Activated naive CD8-positive, alpha-beta T cell treated with anti-CD3 and anti-CD28 coated beads, Interleukin-2, amount 10 ng/mL, durations not matched to agents 7 days and 5 days (primary cell): ENCODE measurements at places on chromosomes 7 and 10. TPM values are rescaled to one million over a fixed set of nuclear protein-coding genes. Genes with fewer than 3 reads are reported as not detected.

DNA sequence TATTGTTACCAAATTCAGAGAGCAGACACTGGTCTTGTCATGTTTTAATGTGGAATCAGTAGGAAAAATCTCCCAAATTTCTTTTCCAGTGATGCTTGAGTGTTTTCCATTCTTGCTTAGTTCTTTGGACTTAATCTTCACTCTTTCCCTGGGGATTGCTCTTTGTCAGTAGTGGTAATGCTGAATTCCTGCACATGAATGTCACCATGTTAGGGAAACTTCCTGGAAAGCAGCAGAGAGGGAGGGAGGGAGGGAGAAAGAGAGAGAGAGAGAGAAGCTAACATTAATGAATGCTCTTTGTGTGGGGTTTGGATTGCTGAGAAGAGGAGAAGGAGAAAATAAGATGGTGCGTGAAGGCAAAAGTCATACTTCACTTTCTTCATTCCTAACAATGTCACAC is 295.3 kb upstream of the COBL start:
- DNase-seq = no peak
- no peaks in the 10 kb centered on the region for H3K27me3 ChIP-seq
- no peaks in the 10 kb centered on the region for H3K4me1 ChIP-seq

Gene KLLN
- total RNA-seq = 0.71 TPM

DNA sequence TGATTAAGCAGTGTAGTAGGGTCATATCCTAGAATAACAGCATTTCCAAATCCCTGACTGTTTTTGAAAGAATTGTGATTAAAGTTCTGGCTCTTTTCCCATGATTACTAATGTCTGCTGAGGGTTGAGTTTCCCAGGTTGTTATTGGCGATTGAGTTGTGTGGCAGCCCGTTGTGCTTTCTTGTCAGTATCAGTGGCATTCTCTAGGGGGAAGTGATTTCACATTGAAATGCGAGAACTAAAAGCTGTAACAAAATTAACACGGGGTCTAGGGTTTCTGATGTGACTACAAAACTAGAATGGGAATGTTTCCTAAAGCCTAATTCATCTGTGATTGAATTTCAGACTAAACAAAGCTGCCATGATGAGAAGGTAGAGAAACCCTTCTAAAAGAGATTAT is 349.4 kb downstream of the EXOC4 start:
- DNase-seq = no peak
- H3K4me1 ChIP-seq = peaks cover 4% of the 10 kb centered on the region
- H3K36me3 ChIP-seq = no peaks in the 10 kb centered on the region
- no peak overlapping the region for H3K27ac ChIP-seq
- no peaks in the 10 kb centered on the region for H3K27me3 ChIP-seq
- H3K4me3 ChIP-seq = no peak overlapping the region

Gene AKR1B15
- total RNA-seq = not detected

Gene ASZ1
- not detected for total RNA-seq

DNA sequence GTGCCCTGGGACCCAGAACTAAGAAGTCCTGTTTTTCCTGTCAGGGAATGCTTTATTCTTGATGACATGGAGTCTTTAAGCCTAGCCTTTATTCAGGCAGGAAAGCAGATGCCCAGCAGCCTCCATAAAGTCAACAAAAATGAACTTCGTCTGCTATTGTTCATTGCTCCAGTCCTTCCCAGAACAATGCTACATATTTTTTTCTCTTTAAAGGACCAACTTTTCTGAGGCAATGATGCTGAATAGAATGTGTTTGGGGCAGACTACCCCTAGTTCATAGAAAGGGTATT is 47.6 kb upstream of the PDCD4 start:
- H3K27ac ChIP-seq = no peak overlapping the region
- H3K4me3 ChIP-seq = no peak overlapping the region
- H3K27me3 ChIP-seq = no peaks in the 10 kb centered on the region
- H3K4me1 ChIP-seq = peaks cover 5% of the 10 kb centered on the region

DNA sequence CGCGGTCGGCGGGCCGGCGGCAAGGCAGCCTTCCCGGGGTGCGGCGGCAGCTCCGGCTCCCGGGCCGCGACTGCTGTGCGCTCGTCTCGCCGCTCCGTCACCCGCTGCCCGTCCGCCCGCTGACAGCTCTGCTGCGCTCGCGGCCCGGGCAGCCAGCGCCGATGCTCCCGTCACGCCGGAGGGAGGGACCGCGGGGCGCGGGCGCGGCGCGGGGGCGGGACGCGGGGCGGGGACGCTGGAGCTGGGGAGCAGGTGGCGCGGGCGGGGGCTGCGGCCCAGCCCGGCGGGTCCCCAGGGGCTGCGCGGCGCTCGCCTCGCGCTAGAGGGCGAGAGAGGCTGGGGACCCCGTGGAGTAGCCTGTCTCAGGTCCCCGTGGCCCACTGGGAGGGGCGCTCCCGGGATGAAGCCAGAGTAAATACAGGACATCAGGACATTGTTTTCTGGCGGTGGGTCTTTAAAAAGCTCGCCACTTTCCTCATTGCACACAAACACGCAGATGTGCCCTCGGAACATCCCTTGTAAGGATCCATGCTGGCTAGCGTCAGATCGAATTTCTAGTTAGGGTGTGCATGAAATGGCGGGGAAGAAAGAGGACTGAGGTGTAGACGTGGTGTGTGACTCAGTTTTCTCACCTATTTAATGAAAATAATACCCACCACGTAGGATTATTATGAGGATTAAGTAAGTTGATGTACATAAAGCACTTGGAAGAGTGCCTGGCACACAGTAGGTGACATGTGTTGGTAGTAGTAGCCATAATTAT is at the start of gene ELAPOR2:
Gene ELAPOR2 (minus strand): TSS at position 130 of the 763 bp plus-strand sequence. CDS start 141 bp downstream, outside the sequence.
- H3K27ac ChIP-seq = peak within 1 kb of the TSS; percentile 26
- H3K4me3 ChIP-seq = peak within 1 kb of the TSS; percentile 76
- H3K27me3 ChIP-seq = peaks cover 13% of the 10 kb centered on the region
- H3K4me1 ChIP-seq = peaks cover 11% of the 10 kb centered on the region
- H3K36me3 ChIP-seq = no peaks in the 10 kb centered on the region

DNA sequence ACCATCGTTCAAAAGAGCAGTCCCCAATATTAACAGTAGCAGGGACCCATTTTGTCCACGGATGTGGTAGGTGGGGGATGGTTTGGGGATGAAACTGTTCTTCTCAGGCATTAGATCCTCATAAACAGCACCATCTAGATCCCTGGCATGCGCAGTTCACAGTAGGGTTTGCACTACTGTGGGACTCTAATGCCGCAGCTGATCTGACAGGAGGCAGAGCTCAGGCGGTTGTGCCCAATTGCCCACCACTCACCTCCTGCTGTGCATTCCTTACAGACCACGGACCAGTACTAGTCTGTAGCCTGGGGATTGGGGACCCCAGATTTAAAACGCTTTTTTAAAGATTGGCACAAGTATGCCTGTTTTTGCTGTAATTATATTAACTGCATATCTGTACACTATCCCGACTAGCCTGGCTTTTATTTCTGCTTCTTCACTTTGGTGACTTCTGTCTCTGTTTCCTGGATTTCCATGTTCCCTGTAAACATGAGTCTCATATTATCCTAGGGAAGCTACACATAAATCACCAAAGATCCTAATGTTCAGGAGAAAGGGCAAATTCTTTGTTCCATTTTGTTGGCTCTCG is 163.3 kb upstream of the AKR1E2 start:
- H3K27ac ChIP-seq = no peak overlapping the region
- no peak for DNase-seq
- H3K4me3 ChIP-seq = no peak overlapping the region
- peaks cover 34% of the 10 kb centered on the region for H3K27me3 ChIP-seq
- H3K4me1 ChIP-seq = no peaks in the 10 kb centered on the region
- no peaks in the 10 kb centered on the region for H3K36me3 ChIP-seq

DNA sequence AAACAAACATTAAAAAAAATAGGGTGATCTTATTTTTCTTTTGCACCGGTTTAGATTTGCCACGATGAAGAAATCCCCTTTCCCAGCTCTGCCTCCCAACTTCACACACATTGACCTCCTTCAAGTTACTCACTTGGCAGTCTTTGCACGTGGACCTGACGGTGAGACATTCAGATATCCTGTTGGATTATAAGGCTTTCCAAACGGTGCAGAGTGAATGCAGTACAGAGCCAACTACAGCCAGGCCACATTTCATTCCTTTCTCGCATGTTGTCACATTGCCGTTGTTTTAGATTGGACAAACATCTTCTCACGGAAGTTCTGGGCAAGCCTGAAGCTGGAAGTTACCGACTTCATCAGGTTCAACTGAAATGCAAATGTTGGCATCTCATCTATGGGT is 159.2 kb downstream of the HDAC9 start:
- no peaks in the 10 kb centered on the region for H3K4me1 ChIP-seq
- H3K36me3 ChIP-seq = no peaks in the 10 kb centered on the region
- no peaks in the 10 kb centered on the region for H3K27me3 ChIP-seq
- DNase-seq = no peak
- H3K27ac ChIP-seq = no peak overlapping the region

Gene SLC39A12
- total RNA-seq = not detected

Gene VAX1
- total RNA-seq = not detected

- H3K4me3 ChIP-seq = no peak overlapping the region
- H3K4me1 ChIP-seq = peaks cover 1% of the 10 kb centered on the region
- no peak overlapping the region for H3K27ac ChIP-seq
- H3K36me3 ChIP-seq = no peaks in the 10 kb centered on the region
- DNase-seq = no peak
These were observed 15.4 kb upstream of the EIF5AL1 start for GRCh38 chr10:79496896-79497295.

- H3K27me3 ChIP-seq = peaks cover 9% of the 10 kb centered on the region
- DNase-seq = no peak
- H3K36me3 ChIP-seq = no peaks in the 10 kb centered on the region
- H3K4me1 ChIP-seq = peaks cover 3% of the 10 kb centered on the region
- H3K27ac ChIP-seq = no peak overlapping the region
- H3K4me3 ChIP-seq = no peak overlapping the region
These were observed 93.4 kb upstream of the INHBA start for GRCh38 chr7:41796331-41796730.

DNA sequence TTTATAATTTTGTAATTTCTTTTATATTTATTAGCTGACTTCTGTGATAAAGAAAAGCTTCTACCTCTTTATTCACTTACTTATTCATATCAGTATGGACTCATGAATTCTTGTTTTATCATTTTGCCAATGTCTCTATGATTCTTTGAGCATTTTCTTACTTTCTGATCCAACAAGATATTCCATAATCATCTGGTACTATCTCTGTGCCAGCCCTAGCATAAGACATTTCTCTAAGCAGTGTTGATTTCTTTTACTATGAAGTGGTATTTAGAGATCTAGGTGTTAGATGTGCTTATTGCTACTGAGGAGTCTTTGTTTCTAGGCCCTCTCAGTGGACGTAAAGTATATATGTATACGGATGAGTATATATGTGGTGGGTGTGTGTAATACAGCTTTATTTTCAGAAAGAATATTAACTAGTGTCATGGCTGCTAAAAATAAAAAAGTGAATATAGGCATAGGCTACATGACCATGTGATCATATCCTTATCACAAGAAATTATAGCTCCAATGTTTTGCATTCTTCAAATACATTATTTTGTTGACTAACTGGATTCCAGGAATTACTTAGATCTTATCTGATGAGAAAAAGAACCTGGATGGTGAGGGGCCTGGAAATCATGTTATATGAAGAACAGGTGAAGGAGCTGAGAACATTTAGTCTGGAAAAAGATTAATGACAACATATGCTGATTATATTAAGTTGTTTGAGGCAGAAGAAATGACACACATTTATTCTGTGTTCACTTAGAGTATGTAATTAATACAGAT is 13.1 kb downstream of the PHTF2 start:
- H3K4me3 ChIP-seq = no peak overlapping the region
- peaks cover 13% of the 10 kb centered on the region for H3K4me1 ChIP-seq
- no peak overlapping the region for H3K27ac ChIP-seq
- DNase-seq = no peak
- H3K27me3 ChIP-seq = no peaks in the 10 kb centered on the region

GRCh38 chr10:31321396-31321941 is 2.5 kb downstream of the ZEB1 start:
- peaks cover 4% of the 10 kb centered on the region for H3K36me3 ChIP-seq
- H3K4me1 ChIP-seq = peaks cover 37% of the 10 kb centered on the region
- peak overlapping the region; percentile 93 for H3K4me3 ChIP-seq
- DNase-seq = no peak
- peak overlapping the region; percentile 90 for H3K27ac ChIP-seq
- no peaks in the 10 kb centered on the region for H3K27me3 ChIP-seq

Gene OR2A7
- 2.1 TPM for total RNA-seq

Gene ITIH5
- total RNA-seq = not detected

DNA sequence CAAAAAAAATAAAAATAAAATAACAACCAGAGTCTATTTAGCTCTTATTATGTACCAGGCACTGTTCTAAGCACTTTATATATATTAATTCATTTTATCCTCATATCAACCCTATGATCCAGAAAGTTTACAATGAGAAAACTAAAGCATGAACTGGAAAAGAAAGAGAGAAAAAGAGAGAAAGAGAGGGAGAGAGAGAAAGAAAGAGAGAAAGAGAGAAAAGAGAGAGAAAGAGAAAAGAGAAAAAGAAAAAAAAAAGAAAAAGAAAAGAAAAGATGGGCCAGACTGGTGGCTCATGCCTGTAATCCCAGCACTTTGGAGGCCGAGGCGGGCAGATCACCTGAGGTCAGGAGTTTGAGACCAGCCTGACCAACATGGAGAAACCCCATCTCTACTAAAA is 9.9 kb downstream of the ARMH3 start:
- H3K4me1 ChIP-seq = peaks cover 15% of the 10 kb centered on the region
- no peaks in the 10 kb centered on the region for H3K27me3 ChIP-seq
- H3K27ac ChIP-seq = no peak overlapping the region
- H3K36me3 ChIP-seq = peaks cover 6% of the 10 kb centered on the region
- no peak for DNase-seq

DNA sequence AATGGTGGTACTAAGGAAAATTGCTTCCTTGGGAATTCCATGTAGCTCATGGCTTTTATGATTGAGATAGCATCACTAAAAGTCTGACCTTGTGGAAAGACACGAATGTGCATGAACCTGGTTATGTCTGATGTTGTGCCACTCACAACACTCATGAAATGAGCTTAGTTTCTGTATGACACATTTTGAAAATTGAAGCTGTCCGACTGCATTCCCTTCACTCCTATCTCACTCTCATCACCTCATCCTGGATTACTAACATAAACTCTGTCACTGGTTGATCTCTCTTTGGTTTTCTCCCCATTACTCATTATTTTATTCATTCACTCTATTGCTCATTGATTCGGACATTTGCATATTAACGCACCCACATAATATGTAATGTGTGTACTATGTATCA is 190.0 kb upstream of the VWC2 start:
- H3K27me3 ChIP-seq = no peaks in the 10 kb centered on the region
- H3K27ac ChIP-seq = no peak overlapping the region
- DNase-seq = no peak
- H3K4me1 ChIP-seq = no peaks in the 10 kb centered on the region

GRCh38 chr7:22717760-22718159 is 9.2 kb upstream of the IL6 start:
- no peak for DNase-seq
- no peak overlapping the region for H3K27ac ChIP-seq
- no peak overlapping the region for H3K4me3 ChIP-seq
- H3K27me3 ChIP-seq = peaks cover 38% of the 10 kb centered on the region
- peaks cover 2% of the 10 kb centered on the region for H3K36me3 ChIP-seq

GRCh38 chr10:84727398-84727797 is 399.0 kb downstream of the CCSER2 start:
- no peak overlapping the region for H3K27ac ChIP-seq
- H3K36me3 ChIP-seq = no peaks in the 10 kb centered on the region
- no peak overlapping the region for H3K4me3 ChIP-seq
